ENCODE measurements at places on chromosomes 7 and 10.

- DNase-seq = no peak
Measured at GRCh38 chr7:23971031-23971430, 261.0 kb downstream of the STK31 start.

DNA sequence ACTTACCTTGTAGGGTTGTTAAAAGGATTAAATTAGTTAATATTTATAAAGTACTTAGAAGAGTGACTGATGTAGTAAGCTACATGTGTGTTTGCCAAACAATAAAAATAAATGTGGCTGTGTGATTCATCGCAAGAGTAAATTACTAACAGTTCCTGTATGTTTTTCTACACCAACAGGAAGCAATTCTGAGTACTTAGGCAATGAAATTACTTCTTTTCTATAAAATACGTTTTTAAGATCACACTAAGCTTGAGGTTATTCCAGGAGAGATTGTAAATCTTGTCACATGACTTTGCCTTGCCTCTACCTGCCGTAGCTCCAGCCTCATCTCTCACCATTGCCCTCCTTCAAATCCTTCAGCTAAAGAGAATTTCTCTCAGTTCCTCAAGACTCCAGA lies 18.1 kb upstream of the GSTK1 start:
- DNase-seq = no peak

GRCh38 chr7:124700655-124701054 lies 64.9 kb downstream of the GPR37 start:
- no peak for DNase-seq

DNA sequence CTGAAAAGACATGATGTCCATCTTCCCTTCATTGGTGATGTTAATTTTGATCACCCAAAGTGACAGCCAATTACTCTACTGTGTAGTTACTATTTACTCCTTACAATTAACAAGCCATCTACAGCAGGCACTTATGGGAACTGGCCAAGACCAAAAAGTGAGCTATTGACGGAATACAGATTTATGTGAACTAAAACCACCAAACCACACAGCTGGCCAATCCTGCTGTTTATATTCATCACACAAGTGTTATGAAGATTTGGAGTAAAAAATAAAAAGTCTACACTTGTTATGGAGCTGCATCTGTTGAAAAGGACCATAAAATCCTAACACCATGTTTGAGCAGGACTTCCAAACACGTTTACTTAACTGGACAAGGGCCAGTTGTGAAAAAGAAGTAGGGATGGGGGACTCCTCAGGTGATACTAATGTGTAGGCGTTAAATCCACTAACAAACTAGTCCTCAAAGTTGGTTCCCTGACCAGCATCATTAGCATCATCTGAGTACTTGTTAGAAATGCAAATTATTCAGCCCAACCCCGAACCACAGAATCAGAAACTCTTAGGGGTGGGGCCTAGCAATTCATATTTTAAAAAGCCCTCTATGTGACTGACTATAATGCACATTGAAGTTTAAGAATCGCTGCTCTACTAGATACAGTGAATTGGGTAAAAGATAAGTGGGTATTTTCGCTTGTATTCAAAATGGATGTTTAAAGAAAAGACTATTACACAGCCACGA lies 11.6 kb downstream of the MCMBP start:
- DNase-seq = no peak

- DNase-seq = peak; percentile 15
Measured at GRCh38 chr10:27223964-27224363, 16.6 kb downstream of the ACBD5 start.

DNA sequence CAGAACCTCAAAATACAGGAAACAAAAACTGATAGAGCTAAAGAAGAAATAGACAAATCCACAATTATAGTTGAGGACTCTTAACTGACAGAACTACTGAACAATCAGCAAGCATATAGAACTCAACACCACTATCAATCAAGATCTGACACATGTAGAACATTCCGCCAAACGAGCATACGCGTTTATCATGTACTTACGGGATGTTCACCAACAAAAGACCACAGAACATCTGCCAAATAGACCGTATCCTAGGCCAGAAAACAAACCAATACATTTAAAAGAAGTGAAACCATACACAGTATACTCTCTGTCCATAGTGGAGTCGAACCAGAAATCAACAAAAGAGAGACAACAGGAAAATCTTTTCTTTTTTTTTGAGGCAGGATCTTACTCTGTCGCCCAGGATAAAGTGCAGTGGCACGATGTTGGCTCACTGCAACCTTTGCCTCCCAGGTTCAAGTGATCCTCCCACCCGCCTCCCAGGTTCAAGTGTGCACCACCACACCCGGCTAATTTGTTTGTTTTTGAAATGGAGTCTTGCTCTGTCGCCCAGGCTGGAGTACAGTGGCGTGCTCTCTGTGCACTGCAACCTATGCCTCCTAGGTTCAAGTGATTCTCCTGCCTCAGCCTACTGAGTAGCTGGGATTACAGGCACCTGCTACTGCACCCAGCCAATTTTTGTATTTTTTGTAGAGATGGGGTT lies 5.1 kb downstream of the GNA12 start:
- no peak for DNase-seq

GRCh38 chr7:44275957-44276570 lies 49.3 kb downstream of the CAMK2B start:
- no peak for DNase-seq

DNA sequence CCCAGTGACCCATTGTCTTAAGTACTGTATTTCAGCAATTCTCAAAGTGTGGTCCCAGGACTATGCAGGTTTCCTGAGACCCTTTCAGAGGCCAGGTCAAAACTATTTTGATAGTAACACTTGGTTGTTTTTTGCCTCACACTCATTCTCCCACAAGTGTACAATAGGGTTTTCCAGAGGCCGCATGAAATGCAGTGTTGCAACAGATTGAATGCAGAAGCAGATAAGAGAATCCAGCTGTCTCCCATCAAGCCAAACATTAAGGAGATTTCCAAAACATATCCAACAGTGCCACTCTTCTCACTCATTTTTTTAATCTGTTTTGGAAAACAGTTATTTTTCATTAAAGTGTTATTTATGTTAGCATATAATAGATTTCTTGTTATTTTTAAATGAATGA lies 20.0 kb downstream of the VKORC1L1 start:
- no peak for DNase-seq

- DNase-seq = no peak
Measured at GRCh38 chr10:48455392-48456151, 149.1 kb downstream of the MAPK8 start.

GRCh38 chr10:131621784-131622624 lies 278.8 kb upstream of the PPP2R2D start:
- no peak for DNase-seq

DNA sequence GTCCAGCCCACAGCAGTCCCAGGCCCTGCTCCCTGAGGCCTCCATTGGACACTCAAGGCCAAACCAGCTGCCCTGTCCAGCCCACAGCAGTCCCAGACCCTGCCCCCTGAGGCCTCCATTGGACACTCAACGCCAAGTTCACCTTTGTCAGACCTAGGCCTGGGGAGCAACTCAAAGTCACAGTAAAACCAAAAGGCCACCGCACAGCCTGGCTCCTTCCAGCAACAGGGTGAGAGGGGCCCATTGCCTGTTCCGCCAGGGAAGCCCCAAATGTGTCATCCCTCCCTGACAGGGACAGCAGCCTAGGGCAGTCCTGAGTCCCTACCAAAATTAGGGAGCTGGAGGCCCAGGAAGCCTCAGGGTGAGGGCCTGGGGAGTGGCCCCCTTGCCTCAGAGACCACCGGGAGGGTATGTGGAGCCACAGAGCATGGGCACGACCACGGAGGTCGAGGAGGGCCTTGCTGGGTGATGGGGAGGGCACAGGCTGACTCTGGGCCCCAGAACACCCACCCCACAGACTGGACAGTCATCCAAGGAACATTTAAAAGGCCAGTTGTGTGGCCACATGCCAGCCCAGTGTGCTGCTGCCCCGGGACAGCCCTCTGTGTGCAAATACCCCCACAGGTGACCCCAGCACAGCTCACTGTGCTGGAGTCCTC lies 66.5 kb upstream of the PPP2R2D start:
- no peak for DNase-seq

DNA sequence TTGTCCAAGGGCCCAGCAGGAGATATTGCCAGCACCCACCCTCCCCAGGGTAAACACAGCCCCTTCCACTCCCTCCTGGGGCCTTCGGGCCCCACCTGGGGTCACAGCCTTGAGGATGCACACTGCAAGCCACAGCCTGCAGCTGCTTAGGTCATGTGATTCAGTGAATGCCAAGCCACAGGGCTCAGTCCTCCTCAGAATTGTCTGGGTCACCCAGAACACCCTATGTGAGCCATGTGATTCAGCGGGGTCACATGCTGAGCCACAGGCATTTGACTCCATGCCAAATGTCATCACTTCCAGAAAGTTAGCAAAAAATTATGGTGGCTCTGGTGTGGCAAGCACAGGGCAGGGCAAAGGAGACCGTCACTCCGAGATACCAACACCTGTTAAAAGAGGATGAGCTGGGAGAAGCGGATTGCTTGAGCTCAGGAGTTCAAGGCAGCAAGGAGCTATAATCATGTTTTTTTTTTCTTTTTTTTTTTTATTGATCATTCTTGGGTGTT lies 17.2 kb upstream of the PSAP start:
- DNase-seq = no peak

GRCh38 chr10:114100848-114101741 lies 57.4 kb downstream of the ADRB1 start:
- DNase-seq = no peak

DNA sequence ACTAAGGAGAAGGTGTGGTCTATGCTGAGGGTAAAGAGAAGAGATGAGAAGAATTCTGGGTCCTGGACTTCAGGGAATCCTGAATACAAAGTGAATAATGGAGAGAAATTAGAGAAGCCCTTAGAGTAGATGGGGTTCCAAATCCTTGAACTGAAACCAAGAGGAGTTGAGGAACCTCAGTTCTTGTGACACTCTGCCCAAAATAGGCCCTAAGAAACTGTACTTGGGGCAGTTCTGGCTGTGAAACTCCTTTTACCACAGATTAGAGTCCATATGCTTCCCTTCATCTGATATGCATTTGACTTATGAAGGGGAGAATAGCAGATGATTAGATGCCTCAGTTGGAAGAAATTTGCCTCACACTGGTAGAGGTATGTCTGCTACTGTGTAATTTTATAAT lies 19.0 kb downstream of the TES start:
- no peak for DNase-seq

GRCh38 chr7:30815951-30816644 lies 44.9 kb downstream of the MINDY4 start:
- DNase-seq = no peak

- DNase-seq = no peak
Measured at GRCh38 chr10:122115874-122116273, 126.9 kb downstream of the TACC2 start.

DNA sequence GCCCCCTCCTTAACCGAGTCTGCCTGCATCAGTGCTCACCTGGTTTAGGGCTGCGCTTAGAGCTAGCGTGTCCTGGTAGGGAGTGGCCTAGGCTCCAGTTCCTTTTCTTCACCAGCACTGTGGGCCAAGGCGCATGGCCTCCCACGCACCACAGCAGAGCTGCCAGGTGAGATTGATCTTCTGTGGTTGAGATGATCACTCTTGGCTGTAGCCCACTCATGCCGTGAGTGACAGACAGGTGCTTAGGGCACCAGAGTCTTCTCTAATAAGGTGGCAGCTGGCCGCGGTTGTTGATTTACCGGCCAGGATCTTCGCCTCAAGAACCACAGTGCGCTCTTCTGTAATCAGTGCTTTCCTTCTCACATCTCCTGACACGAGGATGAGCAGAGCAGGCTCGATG lies 157.2 kb upstream of the INSYN2A start:
- no peak for DNase-seq

GRCh38 chr7:56097700-56098099 lies 4.9 kb upstream of the PHKG1 start:
- no peak for DNase-seq

DNA sequence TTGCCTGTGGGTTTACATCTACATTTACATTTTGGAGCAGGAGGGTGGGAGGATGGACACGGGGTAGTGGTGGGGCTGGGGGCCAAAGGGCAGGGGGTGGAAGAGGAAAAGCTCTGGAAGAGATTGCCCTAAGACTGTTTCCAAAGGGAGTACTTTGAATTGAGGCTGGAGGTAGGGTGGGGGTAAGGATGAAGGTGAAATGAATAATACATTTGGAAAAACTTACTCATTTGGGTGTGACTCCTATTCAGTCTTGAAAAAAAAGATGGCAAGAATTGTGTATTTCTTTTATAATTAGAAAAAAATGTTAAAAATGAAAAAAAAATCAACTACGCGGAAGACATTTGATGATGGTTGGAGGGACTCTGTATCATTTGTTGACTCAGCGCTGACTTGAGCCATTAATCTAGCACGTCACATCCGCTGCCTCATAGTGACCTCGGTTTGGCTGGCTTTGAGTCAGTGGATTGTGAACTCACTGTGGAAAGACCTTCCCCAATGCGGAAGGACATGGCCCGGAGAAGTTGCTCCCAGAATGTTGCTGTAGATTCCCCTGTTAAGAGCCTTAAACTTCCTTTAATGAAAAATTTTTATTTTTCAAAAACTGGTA lies 2.8 kb downstream of the FAM180A start:
- DNase-seq = no peak

DNA sequence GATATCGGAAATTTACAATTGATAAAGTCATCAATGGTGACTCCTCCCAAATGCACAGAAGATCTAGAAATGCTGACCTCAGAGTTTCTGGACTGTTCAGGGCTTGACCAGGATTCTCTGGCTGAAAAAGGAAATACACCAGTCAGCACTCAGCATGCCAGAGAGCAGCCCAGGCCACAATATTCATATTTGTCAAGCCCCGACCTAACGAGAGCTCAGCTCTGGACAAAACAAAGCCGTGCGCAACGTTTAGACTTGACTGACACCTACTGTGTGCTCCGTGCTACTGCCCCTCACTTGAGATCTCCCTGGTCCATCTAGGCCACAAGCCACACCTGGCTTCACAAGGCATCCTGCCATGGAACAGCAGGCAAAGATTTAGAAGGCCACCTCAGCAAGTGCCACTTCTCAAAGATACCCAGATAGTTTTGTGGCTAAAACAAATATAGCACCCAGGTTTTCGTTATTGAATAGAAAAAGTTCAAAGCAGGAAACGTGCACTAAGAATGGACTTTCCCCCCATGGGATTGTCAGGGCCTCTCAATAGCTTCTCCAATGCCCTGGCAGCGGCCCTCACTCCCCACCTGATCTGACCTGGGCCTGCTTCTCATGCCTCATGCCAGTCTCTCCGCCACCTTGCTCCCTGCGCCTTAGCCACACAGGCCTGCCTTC lies 218.3 kb downstream of the FAM107B start:
- DNase-seq = no peak

- DNase-seq = no peak
Measured at GRCh38 chr7:88458279-88458678, 151.6 kb upstream of the STEAP4 start.

DNA sequence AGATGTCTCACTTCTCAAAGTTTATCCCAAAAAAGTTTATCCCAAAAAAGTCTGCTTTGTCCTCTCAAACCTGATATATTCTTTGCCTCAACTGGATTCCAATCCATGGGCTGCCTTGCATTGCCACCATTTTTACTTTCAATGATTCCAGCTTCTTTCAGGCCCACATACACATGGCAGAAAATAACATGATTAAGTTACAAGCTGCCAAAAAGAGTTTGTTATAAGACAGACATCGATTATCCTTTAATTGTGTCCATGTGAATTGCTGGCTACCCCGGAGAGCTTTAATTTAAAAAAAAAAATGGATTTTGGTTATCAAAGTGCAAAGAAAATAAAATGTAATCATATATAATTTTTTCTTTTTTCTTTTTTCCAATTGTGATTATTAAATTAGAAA lies 819.6 kb upstream of the SORCS1 start:
- no peak for DNase-seq
